ENCODE measurements at places on chromosomes 16 and 17. TPM values are rescaled to one million over a fixed set of nuclear protein-coding genes. Genes with fewer than 3 reads are reported as not detected.
A peak's percentile ranks its signal among the peaks of the same experiment; 100 is the strongest.

DNA sequence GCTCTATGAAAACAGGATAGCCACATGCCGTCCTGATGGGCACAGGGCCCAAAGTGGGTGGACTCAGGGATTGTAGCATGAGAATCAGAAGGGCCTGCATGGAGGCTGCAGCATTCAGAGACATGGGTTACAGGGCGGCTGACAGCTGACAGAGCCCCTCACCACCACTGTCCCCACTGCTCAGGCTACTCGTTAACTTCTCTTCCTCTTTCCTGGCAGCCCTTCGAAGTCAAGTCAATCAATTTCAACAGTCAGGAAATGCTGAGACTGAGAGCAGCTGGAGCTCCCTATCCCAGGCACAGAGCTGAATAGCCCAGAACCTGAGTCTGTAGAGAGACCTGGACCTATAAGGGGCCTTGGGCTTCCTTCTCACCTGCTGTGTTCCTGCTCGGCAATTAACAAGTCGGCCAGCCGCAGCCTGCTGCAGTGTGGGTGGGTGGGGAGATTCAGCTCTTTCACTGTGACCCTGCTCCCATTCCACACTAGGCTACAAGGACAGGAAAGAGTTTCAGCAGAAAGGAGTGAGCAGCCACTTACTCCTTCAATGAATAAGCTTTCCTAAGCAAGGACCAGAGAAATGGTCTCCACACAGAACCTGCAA, 76.9 kb downstream of the TEX14 start:
- no peak overlapping the region for H3K4me3 ChIP-seq
- no peaks in the 10 kb centered on the region for H3K27me3 ChIP-seq
- no peak for DNase-seq
- no peak overlapping the region for H3K27ac ChIP-seq
- H3K4me1 ChIP-seq, result no peaks in the 10 kb centered on the region

DNA sequence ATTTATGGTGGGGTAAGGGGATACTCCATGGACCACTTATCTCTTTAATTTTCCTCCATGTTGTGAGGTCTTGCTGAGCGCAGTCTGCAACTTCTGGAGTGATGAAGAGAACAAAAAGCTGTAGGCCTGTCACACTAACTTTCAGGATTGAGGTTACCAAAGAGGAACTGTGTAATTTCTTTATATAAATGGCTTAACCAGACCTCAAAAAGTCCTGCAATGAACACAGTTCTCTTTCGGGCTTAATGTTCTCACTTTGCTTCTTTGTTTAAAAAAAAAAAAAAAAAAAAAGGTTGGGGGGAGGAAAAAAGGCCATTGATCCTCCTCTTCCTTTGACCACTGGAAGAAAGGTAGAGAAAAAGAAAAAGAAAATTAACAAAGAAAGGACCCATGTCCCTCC, 86.8 kb upstream of the SOX9 start:
- no peak overlapping the region for H3K4me3 ChIP-seq
- DNase-seq, result no peak
- no peaks in the 10 kb centered on the region for H3K4me1 ChIP-seq
- no peak overlapping the region for H3K27ac ChIP-seq
- H3K36me3 ChIP-seq, result no peaks in the 10 kb centered on the region

GRCh38 chr16:48561960-48562393, 48.0 kb downstream of the N4BP1 start:
- no peak for DNase-seq
- no peak overlapping the region for H3K4me3 ChIP-seq
- H3K27me3 ChIP-seq, result no peaks in the 10 kb centered on the region
- H3K4me1 ChIP-seq, result peaks cover 4% of the 10 kb centered on the region
- H3K27ac ChIP-seq, result no peak overlapping the region
- no peaks in the 10 kb centered on the region for H3K36me3 ChIP-seq

- no peak overlapping the region for H3K27ac ChIP-seq
- no peaks in the 10 kb centered on the region for H3K36me3 ChIP-seq
- no peak for DNase-seq
These were observed 486.1 kb upstream of the SALL1 start for GRCh38 chr16:51636920-51637769.

NPIPA7 gene
- total RNA-seq, result 9.0 TPM

- H3K27me3 ChIP-seq, result no peaks in the 10 kb centered on the region
- no peak overlapping the region for H3K4me3 ChIP-seq
- no peaks in the 10 kb centered on the region for H3K4me1 ChIP-seq
These were observed 3.5 kb upstream of the VEZF1 start for GRCh38 chr17:57991537-57991936.

DNA sequence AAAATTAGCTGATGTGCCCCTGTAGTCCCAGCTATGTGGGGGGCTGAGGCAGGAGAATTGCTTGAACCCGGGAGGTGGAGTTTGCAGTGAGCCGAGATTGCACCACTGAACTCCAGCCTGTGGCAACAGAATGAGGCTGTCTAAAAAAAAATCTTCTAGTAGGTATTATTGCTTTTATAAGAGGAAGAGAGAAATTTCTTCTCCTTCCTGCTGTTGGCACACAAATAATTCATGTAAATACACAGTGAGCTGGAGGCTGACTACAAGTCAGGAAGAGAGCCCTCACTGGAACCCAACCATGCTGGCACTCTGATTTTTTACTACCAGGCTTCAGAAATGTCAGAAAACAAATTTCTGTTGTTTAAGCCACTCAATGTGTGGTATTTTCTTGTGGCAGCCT, 6.7 kb downstream of the PRDM7 start:
- no peaks in the 10 kb centered on the region for H3K36me3 ChIP-seq
- no peaks in the 10 kb centered on the region for H3K27me3 ChIP-seq
- DNase-seq, result no peak
- H3K27ac ChIP-seq, result no peak overlapping the region
- no peak overlapping the region for H3K4me3 ChIP-seq

- no peaks in the 10 kb centered on the region for H3K27me3 ChIP-seq
- no peaks in the 10 kb centered on the region for H3K36me3 ChIP-seq
- H3K4me3 ChIP-seq, result no peak overlapping the region
- H3K27ac ChIP-seq, result no peak overlapping the region
- DNase-seq, result no peak
These were observed 38.1 kb downstream of the RAI1 start for GRCh38 chr17:17719199-17719940.

- peaks cover 5% of the 10 kb centered on the region for H3K4me1 ChIP-seq
- no peak overlapping the region for H3K27ac ChIP-seq
- DNase-seq, result no peak
- no peaks in the 10 kb centered on the region for H3K27me3 ChIP-seq
These were observed 20.2 kb upstream of the SLC38A10 start for GRCh38 chr17:81315129-81315884.

GRCh38 chr16:79715061-79715460, 114.5 kb upstream of the MAF start:
- DNase-seq, result no peak
- no peak overlapping the region for H3K4me3 ChIP-seq
- no peaks in the 10 kb centered on the region for H3K4me1 ChIP-seq
- no peaks in the 10 kb centered on the region for H3K36me3 ChIP-seq
- no peaks in the 10 kb centered on the region for H3K27me3 ChIP-seq

GRCh38 chr17:3636908-3637373, 381 bp downstream of the CTNS start:
- H3K36me3 ChIP-seq, result peaks cover 11% of the 10 kb centered on the region
- no peak for DNase-seq
- no peaks in the 10 kb centered on the region for H3K27me3 ChIP-seq
- peaks cover 4% of the 10 kb centered on the region for H3K4me1 ChIP-seq
- peak overlapping the region; percentile 93 for H3K4me3 ChIP-seq
- peak overlapping the region; percentile 97 for H3K27ac ChIP-seq

GRCh38 chr16:89034573-89034961, 57.6 kb upstream of the CBFA2T3 start:
- no peak for DNase-seq
- no peak overlapping the region for H3K4me3 ChIP-seq
- H3K27me3 ChIP-seq, result no peaks in the 10 kb centered on the region
- no peak overlapping the region for H3K27ac ChIP-seq
- H3K4me1 ChIP-seq, result no peaks in the 10 kb centered on the region
- no peaks in the 10 kb centered on the region for H3K36me3 ChIP-seq

GRCh38 chr16:76193906-76194615, 83.1 kb upstream of the CNTNAP4 start:
- DNase-seq, result no peak
- no peaks in the 10 kb centered on the region for H3K27me3 ChIP-seq
- no peak overlapping the region for H3K4me3 ChIP-seq
- H3K36me3 ChIP-seq, result no peaks in the 10 kb centered on the region
- peak overlapping the region; percentile 3 for H3K27ac ChIP-seq

GRCh38 chr17:1758807-1759206, 3.1 kb upstream of the SERPINF1 start:
- H3K4me1 ChIP-seq, result peaks cover 33% of the 10 kb centered on the region
- H3K27ac ChIP-seq, result no peak overlapping the region
- DNase-seq, result no peak

HASPIN gene
- total RNA-seq, result not detected

BEAN1 gene
- total RNA-seq, result not detected

All from Peyer's patch (tissue), 4 donors.